ENCODE measurements at places on chromosomes 5 and 9.

DNA sequence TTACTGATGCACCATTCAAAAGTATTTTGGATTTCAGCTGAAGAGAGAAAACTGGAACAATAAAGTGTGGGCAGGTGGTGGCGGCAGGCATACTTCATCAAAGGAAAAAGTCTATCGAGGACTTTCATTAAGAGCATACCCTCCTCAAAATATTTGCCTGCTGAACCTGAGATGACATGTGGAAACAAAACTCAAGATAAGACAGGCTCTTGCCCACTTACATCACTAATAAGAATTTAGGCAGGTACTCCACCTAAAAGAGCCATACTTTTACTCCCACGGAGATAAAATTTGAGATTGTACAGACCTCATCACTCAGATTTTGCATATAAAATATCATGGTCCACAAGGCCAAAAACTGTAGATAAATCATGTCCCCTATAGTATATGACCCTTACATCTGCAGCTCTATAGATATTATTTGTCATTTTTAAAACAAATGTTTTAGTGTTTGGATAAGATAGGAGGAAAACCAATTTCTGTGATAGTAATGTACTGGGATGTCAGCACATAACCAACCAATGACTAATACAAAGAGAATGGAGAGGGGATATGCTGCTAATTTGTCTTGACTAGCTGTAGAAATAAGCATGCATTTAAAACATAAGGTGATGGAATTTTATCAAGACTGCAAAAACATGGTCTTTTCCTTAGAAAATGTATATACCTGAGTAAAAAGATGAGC lies 730.6 kb upstream of the ZNF608 start:
- DNase-seq = no peak

GRCh38 chr9:106779796-106780195 lies 83.2 kb upstream of the ZNF462 start:
- no peak for DNase-seq

- peak; percentile 30 for DNase-seq
Measured at GRCh38 chr5:67165526-67166459, 30.8 kb downstream of the CD180 start.

- DNase-seq = no peak
Measured at GRCh38 chr5:88876714-88877113, 6.3 kb downstream of the MEF2C start.

- DNase-seq = no peak
Measured at GRCh38 chr9:128151309-128152132, 2.3 kb downstream of the LCN2 start.

DNA sequence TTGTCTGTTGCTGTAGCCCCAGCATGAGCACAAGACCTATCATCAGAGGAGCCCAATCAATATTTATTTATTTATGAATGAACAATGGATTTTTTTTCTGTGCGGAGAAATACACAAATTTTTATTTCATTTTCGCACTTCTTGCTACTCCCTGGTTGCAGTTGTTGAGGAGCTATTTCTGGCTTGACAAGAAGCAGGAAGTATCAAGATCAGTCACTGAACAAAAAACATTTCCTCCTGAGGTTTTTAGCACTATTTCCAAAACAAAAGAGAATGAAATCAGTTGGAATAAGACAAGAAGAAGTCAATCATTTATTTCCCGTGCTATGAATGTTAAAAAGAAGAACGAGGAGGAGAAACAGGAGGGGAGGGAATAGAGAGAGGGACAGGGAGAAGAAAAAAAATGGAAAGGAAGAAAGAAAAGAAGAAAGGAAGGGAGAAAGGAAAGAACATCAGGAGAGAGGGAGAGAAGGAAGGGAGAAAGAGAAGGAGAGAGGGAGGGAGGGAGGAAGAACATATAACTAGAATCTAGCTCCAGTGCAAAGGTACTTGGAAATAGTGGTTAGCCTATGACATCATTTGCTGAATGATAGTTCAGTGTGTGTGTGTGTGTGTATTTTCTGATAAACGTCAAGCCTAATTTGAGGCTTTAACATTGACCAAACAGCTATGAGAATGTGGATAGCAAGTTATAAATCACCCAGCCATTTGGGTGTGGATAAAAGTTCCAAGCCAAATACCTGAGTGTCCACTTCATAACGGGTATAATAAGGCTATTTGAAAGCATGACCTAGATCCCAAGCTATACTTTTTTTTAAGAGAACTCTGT lies 586.0 kb downstream of the EBF1 start:
- DNase-seq = no peak

DNA sequence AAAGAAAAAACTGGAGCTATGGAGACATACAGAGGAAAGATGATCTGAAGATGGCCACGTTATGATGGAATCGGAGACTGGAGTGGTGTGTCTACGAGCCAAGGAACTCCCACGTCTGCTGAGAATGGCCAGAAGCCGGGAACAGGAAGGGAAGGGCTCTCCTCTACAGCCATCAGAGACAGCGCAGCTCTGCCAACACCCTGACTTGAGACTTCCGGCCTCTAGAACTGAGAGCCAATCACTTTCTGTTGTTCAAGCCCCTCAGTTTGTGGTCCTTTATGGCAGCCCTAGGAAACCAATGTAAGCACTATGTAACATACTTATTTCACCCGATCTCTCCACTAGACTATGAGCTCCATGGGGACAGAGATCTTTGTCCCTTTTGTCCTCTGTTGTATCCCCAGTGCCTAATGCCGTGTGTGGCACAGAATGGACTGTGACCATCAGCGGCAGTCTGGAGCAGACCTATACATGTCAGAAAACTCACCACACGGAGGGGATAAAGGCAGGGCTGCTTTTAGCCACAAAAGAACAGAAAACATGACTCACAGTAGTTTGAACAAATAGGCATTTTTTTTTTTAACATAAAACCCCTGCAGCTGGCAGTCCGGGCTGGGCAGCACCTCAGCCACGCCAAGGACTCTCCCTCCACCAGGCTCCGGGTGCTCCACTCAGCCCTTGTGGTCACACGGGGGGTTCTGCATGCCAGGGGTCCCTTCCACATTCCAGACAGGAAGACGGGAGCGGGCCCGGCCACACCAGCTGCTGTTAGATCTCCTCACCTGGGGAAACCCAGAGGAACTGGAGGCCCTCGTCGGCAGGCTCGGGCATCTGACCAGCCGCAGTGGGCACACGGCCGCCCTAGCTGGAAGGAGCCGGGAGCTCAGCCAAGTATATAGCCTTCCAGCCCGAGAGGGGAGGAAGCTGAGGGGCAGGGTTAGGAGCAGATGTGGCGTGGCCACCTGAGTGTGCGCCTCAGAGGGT lies 16.1 kb upstream of the MXD3 start:
- peak; percentile 71 for DNase-seq

- no peak for DNase-seq
Measured at GRCh38 chr5:80403782-80404181, 4.1 kb upstream of the ZFYVE16 start.

DNA sequence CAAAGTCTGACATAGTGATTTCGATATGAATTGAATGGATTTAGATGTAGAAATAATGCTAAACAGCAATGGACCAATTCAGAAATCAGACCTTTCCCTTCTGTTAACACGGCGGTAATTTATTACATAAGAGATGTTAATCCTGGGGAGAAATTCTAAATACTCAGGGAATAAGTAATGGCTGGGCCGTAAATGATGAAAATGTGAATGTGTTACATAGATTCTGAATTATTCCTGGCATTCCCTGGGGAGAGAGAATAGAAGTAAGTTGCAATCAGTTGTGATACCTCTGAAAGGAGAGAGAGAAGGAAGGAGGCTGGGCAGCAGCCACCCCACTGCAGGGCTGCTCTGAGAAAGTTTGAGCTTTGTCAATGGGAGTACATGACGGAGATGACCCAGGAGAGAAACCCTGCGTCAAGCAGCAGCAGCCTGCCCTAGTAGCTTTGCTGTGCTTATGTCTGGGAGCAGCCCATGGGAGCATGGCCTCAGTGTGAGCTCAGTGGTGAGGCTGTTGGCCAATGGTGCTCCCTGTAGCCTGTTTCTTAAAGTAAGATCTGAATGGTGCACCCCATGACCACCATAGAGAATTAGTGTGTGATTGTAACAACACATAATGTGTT lies 420.1 kb downstream of the MTRR start:
- no peak for DNase-seq

- no peak for DNase-seq
Measured at GRCh38 chr9:115042781-115043509, 75.0 kb downstream of the TNC start.

DNA sequence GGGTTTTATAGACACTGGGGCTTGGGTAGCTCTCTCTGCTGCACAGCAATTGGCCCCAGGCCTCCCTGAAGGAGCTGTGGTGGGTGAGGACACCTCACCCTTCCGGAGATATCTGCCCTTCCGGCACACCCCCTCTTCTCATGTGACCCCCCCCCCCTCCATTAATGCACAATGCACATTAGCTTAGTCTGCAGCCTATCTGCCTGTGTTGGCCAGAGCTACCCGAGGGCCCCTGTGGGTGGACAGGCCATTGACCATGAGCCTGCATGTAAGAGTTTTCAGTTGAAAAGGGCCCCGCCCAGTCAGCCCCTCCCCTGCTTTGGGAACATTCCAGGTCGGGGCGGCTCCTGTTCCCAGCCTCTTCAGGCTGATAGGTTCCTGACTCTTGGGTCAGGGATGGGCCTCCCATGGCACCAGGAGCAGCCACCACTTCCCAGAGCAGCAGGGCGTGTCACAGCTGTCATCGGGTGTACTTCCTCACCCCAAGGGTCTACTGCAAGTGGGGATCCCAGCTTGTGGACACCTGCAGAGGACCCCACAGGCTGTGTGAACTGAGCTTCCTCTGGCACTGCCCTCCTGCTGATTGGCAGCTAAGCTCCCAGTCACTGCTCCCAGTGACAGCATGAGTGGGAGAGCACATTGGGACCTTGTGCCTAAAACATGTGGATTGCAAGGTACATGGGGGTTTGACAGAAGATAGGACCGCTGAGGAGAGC lies 17.8 kb downstream of the PHF2 start:
- DNase-seq = no peak

GRCh38 chr9:85155352-85155751 lies 485.8 kb downstream of the NTRK2 start:
- DNase-seq = no peak

DNA sequence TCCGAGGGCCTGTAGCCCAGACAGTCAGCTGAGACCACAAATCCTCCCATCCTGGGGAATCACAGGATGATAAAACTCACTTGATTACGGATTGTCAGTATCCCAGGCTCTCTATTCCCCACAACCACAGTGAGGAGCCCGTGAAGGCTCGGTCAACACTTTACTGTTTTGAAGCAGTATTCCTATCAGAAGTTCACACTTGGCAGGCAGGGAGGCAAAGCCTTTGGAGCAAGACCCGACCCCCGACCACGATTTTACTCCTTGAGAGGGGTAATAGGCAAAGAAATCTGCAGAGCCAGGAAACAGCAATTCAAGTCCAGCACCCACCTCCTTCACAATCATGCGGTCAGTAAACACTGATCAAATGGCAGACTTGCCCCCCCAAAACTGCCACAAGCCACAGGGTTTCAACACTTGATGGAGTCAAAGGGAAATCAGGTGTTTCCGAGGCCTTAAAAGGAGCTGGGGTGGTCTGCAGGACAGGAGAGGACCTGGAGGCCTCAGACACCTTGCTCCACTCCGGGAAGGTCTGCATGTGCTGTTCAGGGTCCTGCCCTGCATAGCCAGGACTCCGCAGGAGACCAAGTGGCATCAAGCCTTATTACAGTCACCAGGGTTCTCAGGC lies 25.2 kb downstream of the BICD2 start:
- DNase-seq = no peak

GRCh38 chr5:134969166-134969565 lies 1.5 kb downstream of the CATSPER3 start:
- no peak for DNase-seq

- no peak for DNase-seq
Measured at GRCh38 chr5:151904127-151904526, 20.5 kb downstream of the GLRA1 start.

GRCh38 chr9:132797861-132798659 lies 80.0 kb downstream of the AK8 start:
- no peak for DNase-seq

GRCh38 chr5:145316282-145316681 lies 518.9 kb downstream of the PRELID2 start:
- DNase-seq = no peak

GRCh38 chr5:33321026-33321425 lies 119.7 kb upstream of the TARS1 start:
- DNase-seq = peak; percentile 89

DNA sequence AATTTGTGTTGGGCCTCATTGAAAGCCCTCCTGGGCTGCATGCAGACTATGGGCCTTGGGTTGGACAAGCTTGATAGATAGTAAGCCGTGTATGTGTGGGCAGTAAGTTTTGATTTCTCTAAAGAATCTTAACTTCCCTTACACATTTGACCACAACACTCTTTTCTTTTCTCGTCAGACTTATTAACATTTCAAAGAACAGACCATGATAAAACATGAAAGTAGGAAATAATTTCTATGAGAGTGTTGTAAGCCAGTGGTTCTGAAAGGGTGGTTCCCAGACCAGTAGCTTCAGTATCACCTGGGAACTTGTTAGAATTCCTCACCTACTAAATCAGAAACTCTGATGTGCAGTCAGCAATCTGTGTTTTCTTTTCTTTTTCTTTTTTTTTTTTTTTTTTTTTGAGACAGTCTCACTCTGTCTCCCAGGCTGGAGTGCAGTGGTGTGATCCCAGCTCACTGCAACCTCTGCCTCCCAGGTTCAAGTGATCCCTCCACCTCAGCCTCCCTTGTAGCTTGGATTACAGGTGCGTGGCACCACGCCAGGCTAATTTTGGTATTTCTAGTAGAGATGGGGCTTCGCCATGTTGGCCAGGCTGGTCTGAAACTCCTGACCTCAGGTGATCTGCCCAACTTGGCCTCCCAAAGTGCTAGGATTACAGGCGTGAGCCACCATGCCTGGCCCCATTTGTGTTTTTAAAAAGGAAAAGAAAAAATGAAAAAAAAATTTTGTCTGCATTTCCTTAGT lies 20.0 kb upstream of the GCNT1 start:
- DNase-seq = no peak

DNA sequence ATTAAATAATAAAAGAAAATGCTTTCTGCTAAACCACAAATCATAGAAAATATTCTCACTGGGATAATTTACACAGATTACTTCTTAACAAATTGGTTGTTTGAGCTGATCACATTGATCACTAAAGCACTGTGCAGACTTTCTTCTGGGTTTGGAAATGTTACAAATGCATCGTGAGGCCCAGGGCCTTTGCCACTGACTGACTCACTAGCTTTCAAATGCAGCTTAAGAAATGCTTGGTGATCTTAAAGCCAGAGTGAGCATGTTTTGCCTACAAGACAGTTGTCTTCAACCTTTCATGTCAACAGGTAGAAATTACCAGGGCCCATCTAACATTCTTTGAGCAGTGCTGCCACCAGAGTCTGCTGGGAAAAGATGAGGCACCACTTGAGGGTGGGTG lies 252.3 kb upstream of the ADRA1B start:
- DNase-seq = no peak

DNA sequence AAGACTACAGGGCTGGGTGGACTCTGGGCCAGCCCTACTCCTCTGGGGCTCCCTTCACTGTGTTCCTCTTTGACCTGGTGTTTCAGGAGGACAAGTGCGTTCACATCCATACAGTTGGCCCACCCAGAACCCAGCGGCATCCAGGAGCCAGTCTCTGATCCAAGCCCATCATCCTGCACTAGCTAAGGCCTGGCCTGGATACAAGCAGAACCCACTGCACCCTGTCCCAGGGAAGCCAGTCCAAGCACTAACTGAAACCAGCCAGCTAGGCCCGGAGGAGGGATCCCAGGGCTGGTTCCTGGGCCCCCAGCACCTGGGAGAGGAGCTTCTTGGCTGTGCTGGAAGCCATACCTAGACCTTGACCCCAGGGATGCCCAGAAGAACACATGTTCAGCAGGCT lies 4.1 kb upstream of the GBGT1 start:
- no peak for DNase-seq
